CD4-positive, alpha-beta T cell treated with Interleukin-2 at 100 ng/mL for 4 hours (primary cell): ENCODE measurements at places on chromosomes 6 and 20.

DNA sequence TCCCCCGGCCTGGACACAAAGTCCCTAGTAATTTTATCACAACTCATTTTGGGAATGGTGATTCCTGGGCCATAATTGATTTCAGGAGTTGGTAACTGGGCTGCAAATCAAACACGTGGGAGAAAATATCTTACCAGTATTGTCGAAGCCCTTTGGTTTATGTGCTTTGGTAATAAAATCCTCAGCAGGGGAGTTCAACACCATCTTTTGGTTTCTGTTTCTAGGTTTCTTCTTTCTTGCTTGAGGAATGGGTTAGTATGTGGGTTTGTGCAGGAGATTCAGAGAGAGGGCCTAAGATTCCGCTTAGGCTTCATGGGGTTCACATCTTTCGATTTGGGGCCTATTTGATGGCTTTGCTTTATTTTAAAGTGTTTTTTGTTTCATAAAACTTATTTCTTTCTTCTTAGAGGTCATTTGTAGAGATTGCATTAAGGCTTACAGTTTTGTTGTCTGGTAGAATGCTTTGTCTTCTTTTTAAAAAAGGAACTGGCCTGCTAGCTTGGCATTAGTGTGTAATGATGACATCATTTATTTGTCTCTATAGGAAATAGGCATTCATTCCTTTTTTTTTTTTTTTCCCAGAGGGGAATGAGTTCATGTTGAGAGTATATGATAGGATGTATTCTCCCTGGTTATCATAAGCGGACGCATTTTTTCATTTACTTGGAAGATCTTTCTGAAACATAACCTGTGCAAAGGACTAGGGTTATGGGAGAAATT, 45.8 kb downstream of the CYP24A1 start:
- no peak for DNase-seq

- no peak for DNase-seq
Observed at GRCh38 chr6:10184371-10185227, 230.3 kb downstream of the TFAP2A start.

DNA sequence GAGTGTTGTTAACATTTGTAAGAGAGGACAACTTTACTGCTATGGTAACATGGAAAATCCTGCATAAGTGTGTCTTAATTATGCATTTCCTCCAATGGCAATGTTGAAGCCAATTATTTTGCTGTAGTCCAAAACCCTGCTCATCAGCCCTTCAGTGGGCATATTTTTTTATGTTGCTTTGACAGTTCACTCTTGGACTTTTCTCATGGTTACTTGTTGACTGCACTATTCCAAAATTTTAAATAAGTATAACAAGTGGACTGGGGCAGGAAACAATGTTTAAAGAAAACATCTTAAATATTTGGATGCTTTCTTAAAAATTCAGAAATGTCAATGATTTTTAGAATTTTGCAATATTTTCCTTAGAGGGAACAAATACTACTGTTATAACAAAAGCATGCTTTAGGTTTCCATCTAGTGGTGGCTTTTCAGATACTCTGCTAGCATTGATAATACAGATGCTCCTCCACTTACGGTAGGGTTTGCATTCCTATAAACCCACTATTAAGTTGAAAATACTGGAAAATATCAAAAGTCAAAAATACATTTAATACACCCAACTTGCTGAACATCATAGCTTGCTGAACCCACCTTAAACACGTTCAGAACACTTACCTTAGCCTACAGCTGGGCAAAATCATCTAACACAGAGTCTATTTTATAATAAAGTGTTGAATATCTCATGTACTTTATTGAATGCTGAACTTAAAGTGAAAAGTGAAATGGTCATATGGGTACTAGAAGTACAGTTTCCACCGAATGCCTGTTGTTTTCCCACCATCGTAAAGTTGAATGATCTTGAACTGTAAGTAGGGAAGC, 86.4 kb downstream of the ADGRG6 start:
- peak; percentile 20 for DNase-seq

DNA sequence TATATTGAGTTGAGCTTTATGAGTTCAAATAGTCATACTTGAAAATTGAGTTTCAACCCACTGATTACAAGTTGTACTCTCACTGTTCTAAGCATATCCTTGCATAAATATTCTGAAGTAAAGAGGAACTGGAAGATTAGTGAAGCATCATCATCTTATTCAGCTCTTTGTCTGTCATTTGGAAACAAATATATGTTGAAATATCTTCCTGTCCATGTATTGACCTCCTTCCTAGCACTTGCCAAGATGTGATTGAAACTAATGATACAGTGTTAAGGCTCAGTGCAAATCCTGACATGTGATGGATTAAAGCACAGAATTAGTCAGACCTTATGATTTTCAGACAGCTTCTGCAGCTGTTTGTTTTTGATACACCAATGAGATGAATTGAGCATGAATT, 434.3 kb downstream of the TBC1D32 start:
- DNase-seq = no peak

DNA sequence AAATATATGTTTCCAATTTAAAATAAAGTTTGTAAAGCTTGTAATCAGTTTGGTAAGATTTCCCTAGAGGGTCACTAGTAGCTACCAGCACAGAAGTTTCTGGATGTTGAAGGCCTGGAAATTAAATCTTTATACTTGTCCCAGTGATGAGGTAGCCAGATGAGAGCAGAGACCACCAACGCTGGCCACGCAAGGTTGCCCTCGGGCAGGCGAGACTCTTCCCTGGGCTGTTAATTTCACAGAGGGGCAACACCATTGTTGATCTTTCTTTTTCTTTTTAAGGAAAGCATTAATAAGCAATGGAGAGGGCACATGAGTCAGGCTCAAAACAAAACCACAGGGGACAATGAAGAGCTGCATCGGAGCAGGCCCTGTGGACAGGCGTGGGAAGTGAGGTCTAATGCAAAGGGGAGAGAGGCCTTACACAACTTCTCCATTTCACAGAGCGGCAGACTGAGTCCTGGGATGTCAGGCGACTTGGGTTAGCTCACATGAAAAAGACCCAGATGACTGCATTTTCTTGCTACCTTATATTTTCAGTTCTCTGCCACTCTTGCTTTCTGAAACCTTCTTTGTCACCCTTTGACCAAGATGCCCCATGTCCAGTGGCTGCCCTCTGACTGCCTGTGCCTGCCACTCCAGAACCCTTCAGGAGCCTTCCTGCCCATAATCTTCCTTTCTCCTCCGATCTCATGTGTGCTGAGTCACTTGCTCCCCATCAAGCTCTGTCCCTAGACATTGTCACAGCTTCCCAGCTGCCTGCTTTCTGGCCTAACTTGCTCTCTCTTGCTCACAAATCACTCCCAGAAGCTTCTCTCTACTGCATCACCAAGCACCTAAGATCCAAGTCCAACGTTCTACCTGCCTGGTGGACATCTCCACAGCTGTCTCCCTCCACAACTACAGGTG, 107.7 kb upstream of the CDYL start:
- no peak for DNase-seq

DNA sequence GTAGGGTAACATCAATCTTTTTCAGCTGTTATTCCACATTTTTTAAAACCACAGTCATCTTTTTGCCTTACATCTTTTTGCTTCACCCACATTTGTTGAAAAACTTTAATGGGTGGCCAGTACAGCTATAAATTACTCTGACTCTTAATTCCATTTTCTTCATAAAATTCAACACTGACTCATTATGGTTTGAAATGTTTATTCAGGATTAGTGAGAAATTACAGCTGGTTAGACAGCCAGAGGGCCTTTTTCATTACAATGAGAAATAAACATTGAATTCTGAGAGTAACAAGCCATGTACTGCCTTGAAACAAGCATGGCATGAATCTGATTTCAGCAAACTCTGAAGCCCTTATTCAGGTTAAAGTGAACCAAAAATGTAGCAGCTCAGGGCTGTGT, 19.5 kb downstream of the NDUFAF4 start:
- no peak for DNase-seq

DNA sequence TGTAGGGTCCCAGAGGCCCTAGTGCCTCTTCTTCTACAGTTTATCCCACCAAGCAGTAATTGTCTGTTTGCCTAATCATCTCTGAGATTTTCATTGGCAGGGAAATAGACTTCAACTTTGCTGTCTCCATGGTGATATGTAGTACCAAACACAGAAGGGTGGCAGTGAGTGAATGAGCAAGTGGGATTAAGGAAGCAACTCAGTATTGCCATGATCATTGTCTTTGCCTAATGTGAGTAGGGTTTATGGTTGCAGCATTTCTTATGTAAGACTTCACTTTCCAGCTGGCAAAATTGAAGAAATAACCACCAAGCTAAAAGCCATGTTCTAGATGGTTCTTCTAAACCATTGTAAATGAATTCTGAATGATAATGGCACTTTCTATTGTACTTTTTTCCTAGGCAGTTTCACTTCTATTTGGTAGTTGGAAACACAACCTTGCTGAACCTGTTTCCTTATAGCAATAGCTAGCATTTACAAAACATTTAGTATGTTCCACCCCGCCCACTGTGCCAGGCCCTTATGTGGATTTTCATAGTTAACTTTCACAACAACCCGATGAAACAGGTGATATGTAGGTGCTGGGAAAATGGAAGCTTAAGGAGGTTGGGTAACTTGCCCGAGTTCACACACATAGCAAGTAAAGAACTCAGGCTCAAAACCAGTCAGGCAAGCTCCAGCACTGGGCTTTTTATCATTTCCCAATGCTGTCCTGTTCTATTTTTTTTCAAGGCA, 32.0 kb downstream of the ZC2HC1B start:
- DNase-seq = no peak

DNA sequence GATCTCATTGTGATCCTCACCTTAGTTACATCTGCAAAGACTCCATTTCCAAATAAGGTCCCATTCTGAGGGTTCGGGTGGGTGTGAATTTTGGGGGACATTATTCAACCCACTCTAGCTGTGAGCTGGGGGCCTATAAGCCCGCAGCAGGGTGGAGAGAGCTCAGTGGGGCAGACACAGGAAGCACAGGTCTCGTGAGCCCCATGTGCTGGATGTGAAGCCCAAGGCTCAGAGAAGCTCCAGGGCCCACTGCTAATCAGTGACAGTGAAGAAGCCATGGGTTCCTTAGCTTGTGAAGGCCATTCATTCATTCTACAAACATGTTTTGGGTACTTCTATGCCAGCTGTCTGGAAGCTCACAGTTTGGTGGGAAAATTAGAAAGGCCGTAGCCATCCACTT, 47.5 kb downstream of the CHMP4B start:
- no peak for DNase-seq

DNA sequence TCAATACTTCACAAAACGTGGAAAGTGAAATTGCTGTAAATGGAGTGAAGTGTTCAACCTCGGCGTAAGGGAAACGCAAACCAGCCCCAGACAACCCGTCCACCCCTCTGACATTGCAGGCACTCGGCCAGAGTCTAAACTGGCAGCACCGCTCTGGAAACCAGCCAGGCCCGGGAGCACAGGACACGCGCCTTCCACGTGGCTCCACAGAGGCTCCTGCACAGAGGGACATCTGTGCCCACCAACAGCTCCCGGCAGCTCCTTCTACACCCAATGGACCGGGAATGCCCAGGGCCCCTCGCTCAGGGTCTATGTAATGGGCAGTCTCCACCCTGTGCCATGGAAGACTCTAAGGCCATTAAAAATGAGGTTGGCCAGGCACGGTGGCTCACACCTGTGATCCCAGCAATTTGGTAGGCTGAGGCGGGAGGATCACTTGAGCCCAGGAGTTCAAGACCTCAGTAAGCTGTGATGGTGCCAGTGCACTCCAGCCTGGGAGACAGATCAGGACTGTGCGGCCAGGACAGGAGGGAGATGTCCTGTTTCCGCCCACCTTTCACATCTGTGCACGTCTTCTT, 3.4 kb upstream of the HELZ2 start:
- no peak for DNase-seq

DNA sequence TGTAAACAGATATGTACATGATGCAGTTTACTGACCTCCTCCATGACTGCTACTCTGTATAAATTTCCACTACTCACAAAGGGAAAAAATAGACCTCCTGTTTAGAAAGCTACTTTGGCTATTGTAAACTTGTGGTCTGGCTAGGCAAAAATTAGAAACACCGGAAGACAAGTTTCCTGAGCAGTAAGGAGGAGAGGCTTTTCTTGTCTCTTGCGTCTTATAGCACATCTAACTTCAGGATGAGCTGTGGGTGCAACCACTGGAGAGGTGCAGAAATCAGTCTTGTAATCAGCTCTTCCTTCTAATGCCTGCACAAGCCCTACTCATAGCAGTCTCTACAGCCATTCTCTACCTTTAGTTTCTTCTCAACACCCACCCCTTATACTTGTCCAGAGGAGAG, 296.5 kb upstream of the SLC35B3 start:
- DNase-seq = no peak

GRCh38 chr20:2806351-2806701, 5.9 kb upstream of the CPXM1 start:
- DNase-seq = no peak

DNA sequence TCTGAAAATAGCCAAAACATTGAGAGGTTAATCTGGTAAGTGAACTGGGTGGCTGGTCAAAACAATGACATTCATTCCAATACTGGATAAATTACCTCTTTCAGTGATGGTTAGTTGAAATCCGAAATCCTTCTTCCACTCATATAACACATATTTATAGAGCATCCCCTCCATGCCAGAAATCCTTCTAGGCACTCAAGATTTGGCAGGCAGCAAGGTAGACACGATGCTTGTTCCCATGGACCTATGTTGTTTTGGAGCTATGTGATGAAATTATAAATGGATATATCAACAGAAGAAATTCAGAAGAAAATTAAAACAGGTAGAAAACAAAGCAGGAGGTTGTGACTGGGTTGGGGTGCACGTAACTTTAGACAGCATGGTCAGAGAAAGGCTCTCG, 26.3 kb upstream of the SNRPB2 start:
- DNase-seq = no peak

DNA sequence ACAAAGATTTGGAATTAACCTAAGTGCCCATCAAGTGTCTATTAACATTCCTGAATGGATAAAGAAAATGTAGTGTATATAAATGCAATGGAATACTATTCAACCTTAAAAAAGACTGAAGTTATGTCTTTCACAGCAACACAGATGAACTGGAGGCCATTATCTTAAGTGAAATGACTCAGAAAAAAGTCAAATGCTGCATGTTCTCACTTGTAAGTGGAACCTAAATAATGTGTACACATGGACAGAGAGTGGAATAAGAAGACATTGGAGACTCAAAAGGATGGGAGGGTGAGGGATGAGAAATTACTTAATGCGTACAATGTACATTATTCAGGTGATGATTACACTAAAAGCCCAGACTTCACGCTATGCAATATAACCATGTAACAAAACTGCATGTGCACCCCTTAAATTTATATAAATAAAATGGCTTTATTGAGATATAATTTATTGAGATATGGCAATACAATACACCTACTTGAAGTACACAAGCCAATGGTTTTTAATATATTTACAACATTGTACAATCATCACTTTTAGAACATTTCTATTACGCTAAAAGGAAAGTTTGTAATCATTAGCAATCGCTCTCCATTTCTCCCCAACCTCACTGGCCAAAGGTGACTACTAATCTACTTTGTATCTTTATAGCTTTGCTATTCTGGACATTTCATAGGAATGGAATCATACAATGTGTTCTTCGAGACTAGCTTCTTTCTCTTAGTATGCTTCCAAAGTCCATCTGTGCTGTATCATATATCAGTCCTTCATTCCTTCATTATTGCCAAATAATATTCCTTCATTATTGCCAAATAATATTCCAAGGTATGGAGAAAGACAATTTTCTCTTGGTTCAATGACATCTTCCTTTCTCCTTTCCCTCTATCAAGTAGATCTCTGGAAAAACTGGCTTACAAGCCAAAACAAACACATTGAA, 5.8 kb downstream of the STX7 start:
- no peak for DNase-seq

GRCh38 chr20:48489656-48490055, 338.1 kb downstream of the PREX1 start:
- no peak for DNase-seq
